ENCODE measurements at places on chromosomes 11 and 22.

DNA sequence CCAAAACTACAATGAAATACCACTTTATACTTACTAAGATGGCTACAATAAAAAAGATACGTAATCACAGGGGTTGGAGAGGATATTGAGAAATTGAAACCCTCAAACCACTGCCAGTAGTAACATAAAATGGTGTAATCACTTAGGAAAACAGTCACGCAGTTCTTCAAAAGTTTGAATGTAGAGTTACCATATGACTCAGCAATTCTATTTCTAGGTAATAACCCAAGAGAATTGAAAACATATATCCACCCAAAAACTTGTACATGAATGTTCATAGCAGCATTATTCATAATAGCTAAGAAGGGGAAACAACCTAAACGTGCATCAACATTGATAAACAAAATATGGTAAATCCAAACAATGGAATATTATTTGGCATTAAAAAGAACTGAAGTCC lies 24.4 kb upstream of the PSMA1 start:
- DNase-seq: peak; percentile 80

- DNase-seq: no peak
Measured at GRCh38 chr11:11265320-11265719, 87.7 kb downstream of the CSNK2A3 start.

DNA sequence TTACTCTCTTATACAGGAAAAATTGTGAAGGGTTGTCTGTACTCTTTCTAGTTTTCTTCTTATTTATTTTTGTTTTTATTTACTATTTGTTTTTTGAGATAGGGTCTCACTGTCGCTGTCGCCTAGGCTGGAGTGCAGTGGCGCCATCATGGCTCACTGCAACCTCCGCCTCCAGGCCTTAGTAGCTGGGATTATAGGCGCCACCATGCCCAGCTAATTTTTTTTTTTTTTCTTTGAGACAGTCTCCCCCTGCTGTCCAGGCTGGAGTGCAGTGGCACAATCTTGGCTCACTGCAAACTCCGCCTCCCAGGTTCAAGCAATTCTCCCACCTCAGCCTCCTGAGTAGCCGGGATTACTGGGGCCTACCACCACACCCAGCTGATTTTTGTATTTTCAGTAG lies 18.4 kb downstream of the CUL5 start:
- DNase-seq: no peak

DNA sequence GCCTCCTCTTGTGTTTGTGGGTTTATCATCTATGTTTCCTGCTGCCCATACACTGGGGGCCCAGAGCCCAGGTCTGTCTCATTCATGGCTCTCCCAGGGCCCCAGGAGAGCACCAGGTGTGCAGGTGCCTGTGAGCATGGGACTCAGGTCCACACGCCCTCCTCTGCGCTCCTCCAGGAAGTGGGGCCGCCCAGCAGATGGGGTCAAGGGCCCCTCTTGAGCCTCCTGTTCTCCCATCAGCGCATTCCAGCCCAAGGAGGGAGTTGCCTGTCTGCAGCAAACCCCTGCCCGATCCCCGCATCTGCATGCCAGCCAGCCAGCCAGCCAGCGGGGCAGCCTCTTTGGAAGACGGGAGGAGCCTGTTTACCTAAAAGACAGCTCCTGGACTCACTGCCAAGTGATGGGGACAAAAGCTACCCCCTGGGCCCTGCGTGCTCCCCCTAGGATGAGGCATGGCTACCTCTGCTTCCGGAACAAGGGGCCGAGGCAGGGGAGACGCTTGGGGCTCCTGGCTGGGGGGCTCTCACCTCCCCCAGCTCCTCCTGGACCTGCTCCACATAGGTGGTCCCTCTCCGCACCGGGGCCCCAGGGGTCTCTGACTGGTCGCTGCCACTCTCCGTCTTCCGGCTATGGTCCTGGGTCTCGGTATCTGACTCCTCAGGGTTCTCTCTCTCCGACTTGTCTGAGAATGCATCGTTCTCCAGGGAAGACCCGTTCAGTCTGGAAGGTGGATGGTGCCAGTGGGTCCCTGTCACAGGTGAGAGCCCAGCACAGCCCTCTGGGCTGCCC lies 49.7 kb upstream of the CARS1 start:
- no peak for DNase-seq

DNA sequence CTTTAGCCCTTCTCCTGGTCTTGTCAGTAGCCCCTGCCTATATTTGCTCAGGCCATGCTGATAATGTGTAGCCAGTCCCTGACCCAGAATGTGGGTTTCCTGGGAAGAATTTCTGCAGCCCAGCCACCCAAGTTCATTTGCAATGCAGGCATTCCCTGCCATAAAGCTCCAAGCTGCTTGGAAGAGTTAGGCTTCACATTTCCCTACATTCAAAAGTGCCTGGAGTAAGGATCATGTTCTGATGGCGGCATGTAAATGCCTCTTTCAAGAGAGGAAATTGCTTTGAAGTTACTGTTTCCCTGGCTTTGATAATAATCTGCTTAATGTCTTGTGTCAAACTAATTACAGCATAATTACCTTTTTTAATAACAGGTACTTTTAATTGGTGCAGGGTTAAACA lies 266.1 kb downstream of the MIAT start:
- DNase-seq: no peak

DNA sequence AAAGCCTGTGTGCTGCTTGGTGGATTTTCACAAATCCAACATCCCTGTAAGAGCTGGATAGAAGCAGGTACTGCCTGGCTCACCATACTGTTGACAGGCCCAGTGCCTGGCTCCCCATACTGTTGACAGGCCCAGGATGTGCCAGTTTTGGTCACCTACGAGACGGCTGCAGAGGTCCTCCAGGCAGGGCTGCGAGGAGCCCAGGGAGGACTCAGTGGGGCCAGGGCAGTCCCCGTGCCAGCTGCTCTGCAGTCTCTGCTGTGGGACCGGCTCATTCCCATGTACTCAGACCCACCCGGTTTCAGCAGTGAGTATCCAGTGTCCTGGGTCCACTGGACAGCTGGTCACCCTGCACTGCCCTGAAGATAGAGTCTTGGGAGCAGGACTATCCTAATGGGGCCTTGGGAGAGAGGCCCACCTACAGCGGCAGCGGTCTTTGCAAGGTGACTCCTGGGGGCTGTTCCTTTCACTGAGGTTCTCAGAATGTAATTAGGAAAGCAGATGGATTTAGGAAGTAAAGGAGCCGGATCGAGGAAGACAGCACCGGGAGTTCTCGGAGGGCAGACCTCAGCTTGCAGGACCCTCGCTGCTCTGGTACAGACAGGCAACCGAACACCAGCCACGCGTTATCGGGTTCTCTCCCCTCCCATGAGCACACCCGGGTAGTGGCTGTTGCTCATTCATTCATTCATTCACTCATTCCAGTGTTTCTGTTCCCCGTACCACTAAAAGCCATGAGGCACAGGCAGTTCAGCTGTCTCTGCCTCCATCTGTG lies 106.1 kb downstream of the CTTN start:
- no peak for DNase-seq

DNA sequence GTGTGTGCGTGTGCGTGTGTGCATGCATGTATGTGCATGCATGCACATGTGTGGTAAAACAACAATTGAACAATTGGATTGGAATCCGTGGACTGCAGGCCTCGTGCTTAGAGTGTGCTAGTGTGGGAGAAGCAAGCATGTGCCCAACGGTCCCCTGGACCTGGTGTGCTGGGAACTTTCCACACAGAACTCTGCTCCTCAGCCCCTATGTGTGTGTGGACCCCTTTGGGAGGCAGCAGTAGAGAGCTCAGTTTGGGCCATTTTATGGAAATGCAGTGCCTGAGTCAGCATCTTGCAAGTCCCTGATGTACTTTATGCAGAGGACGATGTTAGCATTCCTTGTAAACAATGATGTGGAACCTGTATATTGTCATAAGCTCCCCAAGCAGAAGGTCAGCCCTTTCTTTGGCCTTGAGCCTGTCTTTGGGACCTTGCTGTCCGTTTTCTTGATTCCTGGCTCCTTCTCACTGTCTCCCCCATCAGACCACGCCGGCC lies 167.3 kb downstream of the TBC1D22A start:
- DNase-seq: no peak

- peak; percentile 97 for DNase-seq
Measured at GRCh38 chr11:128522055-128522942, 65.1 kb downstream of the ETS1 start.

DNA sequence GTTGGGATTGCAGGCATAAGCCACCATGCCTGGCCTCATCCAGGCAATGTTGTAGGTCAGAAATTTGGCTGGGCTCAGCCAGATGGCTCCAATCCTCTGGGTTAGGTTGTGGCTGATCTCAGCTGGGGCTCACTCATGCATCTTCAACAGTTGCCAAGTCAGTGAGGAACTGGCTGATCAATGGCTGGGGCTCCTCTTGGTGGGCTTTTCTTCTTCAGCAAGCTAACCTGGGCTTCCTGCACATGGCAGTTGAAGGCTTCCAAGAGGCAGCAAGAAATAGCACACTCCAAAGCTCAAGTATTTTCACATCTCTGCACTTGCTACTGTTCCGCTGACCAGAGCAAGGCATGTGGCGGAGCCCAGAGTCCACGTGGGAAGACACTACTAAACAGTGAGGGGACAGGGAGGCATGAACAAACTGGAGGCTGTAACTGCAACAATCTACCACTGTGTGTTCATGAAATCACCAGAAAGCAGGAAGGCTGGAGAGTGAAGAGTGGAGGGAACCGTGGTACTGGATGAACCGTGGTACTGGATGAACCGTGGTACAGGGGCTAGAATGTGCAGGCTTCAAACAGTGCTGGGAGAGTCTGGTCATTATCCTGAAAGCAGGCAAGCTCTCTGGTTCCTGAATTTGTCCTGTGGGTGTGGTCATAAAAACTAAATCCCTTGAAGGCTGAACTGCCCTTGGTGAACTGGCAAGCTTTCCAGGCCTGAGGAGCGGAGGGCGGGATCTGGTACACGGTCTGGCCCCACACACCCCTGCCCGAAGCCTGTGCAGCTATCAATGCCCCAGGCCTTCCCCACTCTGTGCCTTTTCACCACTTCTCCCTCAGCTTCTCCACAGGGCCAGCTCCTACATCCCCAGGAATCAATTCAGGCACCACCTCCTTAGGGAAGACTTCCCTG lies 20.2 kb downstream of the CHST1 start:
- no peak for DNase-seq
